ENCODE measurements at places on chromosomes 3 and 15.

DNA sequence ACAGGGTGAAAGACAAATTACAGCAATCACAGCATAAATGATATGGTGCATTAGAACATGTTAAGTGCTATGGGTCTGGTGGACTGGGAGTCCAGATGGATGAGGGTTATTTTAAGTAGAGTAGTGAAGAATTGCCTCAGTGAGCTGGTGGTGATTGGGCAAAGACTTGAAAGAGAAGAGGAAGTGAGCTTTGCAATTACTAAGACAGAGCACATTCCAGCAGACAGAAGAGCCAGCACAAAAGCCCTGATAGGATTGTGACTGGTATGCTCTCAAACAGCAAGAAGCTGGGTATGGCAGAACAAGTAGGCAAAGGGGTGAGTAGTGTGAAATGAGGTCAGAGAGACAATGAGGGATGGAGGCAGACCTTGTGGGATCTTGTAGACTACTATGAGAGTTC, 2.1 kb upstream of the ACKR4 start:
- peak; percentile 56 for DNase-seq

GRCh38 chr3:194265505-194265892, 85.6 kb downstream of the CPN2 start:
- peak; percentile 86 for DNase-seq

DNA sequence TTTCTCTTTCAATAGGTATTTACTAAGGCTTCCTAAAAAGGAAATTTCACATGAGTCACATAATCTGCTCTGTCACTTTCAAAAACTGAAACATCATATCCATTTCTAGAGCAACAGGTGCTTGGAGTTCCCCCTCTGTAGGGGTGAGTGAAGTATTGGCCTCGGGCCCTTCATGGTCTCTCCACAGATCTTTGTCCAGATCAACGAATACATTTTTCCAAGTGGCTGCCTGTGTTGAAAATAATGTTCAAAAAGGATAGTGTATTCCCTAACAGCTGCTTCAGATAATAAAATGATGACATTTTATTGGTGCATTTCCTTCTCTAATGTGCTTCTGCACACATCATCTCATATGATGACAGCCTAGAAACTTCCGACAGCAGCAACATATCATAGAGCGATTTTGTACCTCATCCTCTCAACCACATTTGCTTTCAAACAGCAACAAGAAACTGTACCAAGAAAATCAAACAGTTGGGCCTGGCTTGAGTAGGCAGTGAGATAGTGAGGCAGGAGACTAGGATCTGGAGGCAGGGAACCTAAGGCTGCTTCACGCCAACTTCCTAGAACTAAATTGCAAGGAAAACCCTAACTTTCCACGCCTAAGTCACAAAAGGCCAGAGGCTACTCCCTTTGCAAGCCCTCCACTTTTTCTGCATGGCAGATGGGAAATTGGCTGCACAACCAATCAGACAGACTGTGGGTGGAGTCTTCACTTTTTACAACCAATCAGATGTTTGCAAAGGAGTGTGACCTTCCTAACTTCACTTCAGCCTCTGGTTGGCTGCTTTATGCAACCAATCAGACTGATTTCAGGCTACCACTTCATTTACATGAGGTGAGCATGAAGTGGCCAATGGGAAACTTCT, 340.2 kb downstream of the LRRC3B start:
- no peak for DNase-seq

DNA sequence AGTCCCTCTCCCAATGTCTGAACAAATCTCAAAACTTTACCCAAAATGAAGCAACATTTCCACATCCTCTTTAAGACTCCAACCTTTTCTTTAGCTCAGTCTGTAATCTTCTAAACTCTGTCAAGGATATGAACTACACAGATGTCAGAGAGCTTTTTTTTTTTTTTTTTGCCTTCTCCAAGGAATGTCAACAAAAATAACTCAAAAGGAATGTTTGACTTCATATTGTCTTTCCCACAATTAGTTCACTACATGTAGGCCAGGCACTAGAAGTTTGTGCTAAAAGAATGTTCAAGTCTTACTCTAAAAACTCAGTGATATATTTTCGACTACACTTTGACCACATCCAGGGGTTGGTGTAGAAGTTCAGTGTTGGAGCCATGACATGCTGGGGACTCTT, 37.1 kb downstream of the ADAMTS9 start:
- peak; percentile 73 for DNase-seq

- DNase-seq = no peak
Measured at GRCh38 chr15:90055182-90055581, 47.1 kb downstream of the IDH2 start.

GRCh38 chr15:89898614-89899294, 5.0 kb upstream of the AP3S2 start:
- DNase-seq = peak; percentile 65

DNA sequence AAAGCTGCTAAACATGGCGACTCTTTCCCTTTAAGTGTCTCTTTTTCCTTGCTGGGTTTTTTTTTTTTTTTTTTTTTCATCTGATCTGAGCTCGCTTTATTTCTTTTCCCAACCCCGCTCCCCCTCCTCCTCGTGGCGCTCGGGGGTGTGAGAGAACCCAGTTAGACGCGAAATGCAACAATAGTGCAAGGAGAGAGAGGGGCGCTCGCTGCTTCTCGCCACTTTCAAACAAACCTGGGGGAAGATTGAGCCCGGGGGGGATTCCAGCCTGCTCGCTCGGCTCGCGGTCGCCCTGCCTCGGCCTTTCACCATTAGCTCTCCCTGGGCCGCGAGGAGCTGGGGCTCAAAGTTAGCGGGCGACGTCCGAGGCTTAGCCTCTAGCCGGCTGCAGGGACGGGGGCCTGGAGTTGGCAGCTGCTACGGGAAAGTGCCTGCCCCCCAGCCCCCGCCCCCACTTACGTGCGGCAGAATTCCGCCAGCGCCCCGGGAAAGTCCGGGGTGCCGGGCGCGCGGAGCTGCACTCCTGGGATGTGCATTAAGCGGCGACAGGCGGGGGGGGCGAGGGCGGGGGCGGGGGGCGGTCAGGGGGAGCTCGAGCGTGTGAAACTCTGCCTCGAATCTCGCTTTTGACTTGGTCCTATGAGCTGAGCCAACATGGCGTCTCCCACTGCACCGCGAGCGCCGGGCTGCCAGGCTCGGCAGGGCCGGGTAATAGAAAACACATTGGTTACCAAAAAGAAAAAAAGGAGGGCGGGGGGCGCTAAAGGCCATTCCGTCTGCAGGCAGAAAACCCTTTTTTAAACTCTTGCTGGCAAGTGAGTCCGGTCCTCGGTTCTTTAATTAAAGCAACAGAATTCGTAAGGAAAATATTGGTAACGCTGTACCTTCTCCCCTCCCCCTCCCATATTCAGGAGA, 10.4 kb downstream of the NR2F2 start:
- DNase-seq = peak; percentile 73

- no peak for DNase-seq
Measured at GRCh38 chr3:157336252-157337009, 100.2 kb upstream of the PTX3 start.

GRCh38 chr3:46337911-46338310, 16.0 kb upstream of the CCR2 start:
- no peak for DNase-seq

- DNase-seq = peak; percentile 65
Measured at GRCh38 chr3:42572278-42572677, 9.5 kb downstream of the SEC22C start.

- DNase-seq = no peak
Measured at GRCh38 chr3:195056506-195056905, 214.5 kb downstream of the XXYLT1 start.

DNA sequence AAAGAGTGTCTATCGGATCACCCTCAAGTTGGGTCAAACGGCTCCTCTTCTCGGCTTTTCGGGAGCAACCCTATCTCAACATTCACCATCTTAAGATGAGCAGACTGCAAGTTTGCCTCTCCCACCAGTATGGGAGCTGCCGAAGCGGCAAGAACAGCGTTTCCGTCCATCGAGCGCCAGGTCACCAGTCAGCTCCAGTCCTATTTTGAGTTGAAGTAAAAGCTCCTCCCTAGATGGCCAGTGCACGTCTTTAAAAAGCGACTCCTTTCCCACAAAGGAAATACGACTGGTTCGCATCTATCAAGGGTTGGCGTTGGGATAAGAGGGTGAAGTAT, 369 bp upstream of the U2SURP start:
- DNase-seq = no peak

- DNase-seq = no peak
Measured at GRCh38 chr3:123818324-123818920, 65.7 kb downstream of the MYLK start.

GRCh38 chr3:58557491-58557890, 19.7 kb downstream of the FAM107A start:
- no peak for DNase-seq

GRCh38 chr3:195762249-195762585, 41.4 kb downstream of the MUC20 start:
- DNase-seq = no peak

GRCh38 chr3:62445275-62445674, 71.9 kb upstream of the FEZF2 start:
- DNase-seq = no peak

DNA sequence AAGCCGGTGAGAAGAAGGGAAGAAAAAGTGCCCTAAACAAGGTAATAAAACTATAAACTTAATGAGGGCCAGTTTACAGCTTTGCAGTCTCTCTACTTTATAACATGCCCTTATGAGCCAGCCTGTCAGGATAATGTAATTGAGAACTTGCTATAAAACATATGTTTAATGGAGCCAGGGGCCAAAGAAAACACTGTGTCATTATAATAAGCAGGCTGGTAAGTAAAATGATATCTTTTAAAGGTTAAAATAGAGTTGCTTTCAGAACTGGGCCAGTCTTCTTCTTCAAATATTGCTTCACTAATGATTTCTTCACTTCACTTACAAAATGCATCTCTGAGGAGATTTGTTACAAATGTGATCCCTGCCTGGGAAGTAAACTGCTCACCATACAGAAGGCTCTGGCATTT, 192.5 kb downstream of the SHOX2 start:
- no peak for DNase-seq

DNA sequence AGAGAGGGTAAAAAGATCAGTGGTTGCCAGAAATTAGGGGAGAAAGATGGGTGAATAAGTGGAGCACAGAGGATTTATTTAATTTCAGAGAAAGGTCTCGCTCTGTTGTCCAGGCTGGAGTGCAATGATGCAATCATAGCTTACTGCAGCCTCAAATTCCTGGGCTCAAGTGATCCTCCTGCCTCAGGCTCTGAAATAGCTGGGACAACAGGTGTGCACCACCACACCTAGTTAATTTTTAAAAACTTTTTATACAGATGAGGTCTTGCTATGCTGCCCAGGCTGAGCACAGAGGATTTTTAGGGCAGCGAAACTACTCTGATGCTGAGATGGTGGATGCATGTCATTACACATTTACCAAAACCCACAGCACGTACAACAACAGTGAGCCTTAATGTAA, 20.9 kb upstream of the TLE3 start:
- no peak for DNase-seq

GRCh38 chr3:33091746-33092145, 5.2 kb downstream of the GLB1 start:
- DNase-seq = no peak

- DNase-seq = peak; percentile 58
Measured at GRCh38 chr3:39065197-39065596, 13.4 kb downstream of the WDR48 start.

- no peak for DNase-seq
Measured at GRCh38 chr3:134801204-134801958, 6.3 kb downstream of the EPHB1 start.

- DNase-seq = no peak
Measured at GRCh38 chr15:25408428-25408827, 30.4 kb downstream of the UBE3A start.

GRCh38 chr3:160768918-160769317, 12.9 kb downstream of the PPM1L start:
- no peak for DNase-seq

GRCh38 chr3:141996437-141996836, 120.0 kb downstream of the ATP1B3 start:
- no peak for DNase-seq

DNA sequence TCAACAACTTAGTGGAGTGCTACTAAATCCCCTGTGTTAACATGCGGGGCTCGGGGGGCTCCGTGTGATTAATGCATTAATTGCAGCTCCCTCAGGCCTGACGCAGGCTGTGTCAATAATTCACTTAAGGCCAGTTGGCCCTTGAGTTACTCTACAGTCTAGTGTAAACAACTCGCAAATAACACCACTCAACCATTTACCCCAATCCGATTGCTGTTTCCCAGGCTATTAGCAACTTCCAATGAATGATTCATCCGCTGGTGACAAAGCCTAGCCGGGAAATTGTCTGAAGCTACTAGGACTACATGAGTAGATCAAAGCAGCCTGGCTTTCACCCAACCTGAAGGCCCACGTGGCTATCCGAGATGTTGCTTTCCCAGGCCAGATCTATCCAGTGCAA, 121.3 kb upstream of the SOX14 start:
- DNase-seq = no peak

- DNase-seq = no peak
Measured at GRCh38 chr15:56251315-56252095, 7.8 kb upstream of the RFX7 start.

DNA sequence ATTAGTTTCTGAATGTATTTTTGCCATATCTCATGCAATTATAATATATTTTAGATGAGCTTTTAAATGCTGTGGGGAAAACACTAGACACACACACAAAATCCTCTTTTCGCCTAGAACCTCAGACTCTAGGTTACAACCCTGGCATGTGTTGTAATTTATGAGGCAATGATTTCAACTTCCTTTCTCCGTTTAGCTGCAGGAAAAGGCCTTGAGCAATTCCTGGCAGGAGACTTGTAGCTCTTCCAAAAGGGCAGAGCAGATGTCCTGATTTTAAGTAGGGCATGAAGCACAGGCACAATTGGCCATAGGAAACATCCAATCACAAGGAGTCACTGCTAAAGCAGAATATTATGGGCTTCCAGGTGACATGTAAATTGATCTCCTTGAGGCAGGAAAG, 82.0 kb downstream of the GPR156 start:
- DNase-seq = peak; percentile 86

GRCh38 chr15:48253172-48253571, 47.1 kb downstream of the SLC12A1 start:
- DNase-seq = no peak

DNA sequence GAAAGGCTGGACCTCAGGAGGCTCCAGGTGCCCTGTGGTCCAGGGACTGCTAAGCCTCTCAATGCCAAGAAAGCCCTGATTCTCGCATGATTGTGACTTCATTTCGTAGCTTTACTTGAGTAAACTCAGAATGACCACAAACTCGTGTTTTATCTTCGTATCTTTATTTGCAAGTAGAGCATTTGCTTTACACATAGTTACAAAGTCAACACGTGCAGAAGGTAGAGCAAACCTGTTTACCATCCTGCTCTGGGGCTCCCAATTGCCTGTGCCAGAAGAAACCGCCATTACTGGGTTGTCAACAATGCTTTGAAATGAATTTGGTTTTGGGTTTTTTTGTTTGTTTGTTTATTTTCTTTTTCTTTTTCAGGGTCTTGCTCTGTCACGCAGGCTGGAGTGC, 5.8 kb upstream of the MESP1 start:
- no peak for DNase-seq

GRCh38 chr3:165254812-165255211, 58.6 kb upstream of the SLITRK3 start:
- DNase-seq = no peak

DNA sequence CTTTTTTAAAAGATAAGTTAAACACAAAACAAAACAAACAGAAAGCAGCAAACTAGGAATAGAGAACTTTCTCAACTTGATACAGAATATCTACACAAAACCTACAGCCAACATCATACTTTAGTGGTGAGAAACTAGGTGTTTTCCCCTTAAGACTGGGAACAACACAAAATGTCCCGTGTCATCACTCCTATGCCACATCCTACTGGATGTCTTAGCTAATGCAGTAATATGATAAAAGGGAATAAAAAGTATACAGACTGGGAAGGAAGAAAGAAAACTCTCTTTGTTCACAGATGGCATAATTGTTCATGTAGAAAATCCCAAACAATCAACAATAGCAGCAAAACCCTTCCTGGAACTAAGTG, 45.9 kb downstream of the TMEM45A start:
- DNase-seq = no peak
